Sigmoid colon (tissue), 7 donors: ENCODE measurements at places on chromosomes 4 and X. TPM values are rescaled to one million over a fixed set of nuclear protein-coding genes. Genes with fewer than 3 reads are reported as not detected.

GRCh38 chrX:96721354-96721753 lies 36.7 kb downstream of the DIAPH2 start:
- H3K4me3 ChIP-seq, result no peak overlapping the region
- H3K27me3 ChIP-seq, result no peaks in the 10 kb centered on the region
- no peaks in the 10 kb centered on the region for H3K4me1 ChIP-seq
- DNase-seq, result no peak

GRCh38 chr4:29653221-29653620 lies 1066.9 kb upstream of the PCDH7 start:
- no peaks in the 10 kb centered on the region for H3K36me3 ChIP-seq
- H3K27ac ChIP-seq, result no peak overlapping the region
- H3K4me1 ChIP-seq, result no peaks in the 10 kb centered on the region
- no peaks in the 10 kb centered on the region for H3K27me3 ChIP-seq
- H3K4me3 ChIP-seq, result no peak overlapping the region

DNA sequence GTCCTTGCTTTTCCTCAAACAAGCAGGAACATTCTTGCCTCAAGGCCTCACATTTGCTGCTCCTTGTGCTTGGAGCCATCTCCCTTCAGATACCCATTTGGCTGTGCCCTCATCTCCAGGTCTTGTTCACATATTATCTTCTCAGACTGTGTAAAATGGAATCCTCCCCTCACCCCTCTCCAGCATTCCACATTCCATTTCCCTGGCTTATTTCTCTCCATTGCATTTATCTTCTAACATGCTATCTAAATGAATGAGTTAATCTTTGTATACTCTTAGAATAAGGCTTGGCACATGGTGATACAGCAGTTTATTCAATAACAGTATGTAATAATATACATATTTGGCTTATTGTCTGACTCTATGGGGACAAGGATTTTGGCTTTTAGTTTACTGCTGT lies 8.8 kb upstream of the GALNT7 start:
- H3K36me3 ChIP-seq, result no peaks in the 10 kb centered on the region
- H3K4me1 ChIP-seq, result no peaks in the 10 kb centered on the region
- DNase-seq, result no peak
- no peaks in the 10 kb centered on the region for H3K27me3 ChIP-seq
- no peak overlapping the region for H3K4me3 ChIP-seq

The AR gene
- total RNA-seq, result 3.8 TPM

The FHIP1A gene
- 1.4 TPM for total RNA-seq

The TMPRSS11F gene
- total RNA-seq, result not detected

The TBX22 gene
- not detected for total RNA-seq

The GAB1 gene
- total RNA-seq, result 71.6 TPM
